ENCODE measurements at places on chromosomes 11 and 22.

- DNase-seq, result no peak
Measured at GRCh38 chr22:26558248-26558895, 31.6 kb downstream of the TPST2 start.

GRCh38 chr11:44618561-44619425 lies 53.3 kb downstream of the CD82 start:
- DNase-seq, result no peak

- DNase-seq, result no peak
Measured at GRCh38 chr11:118087931-118088330, 1.2 kb upstream of the SMIM35 start.

DNA sequence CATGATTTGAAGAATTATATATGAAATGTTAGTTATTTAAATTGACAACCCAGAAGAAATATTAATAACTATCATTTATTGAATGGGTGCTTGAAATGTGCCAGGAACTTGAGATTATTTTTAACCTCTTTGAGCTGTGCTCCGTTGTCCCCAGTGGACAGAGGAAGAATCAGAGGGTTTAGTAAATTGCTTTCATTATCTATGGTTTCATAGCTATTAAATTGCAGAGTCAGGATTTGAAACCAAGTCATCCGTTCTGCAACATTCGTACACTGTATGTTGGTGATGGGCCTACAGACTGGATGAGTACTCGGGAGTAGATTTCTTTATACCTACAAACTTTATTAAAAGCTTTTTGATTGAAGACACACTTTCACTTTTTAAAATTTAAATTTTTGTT lies 4.9 kb downstream of the HSD17B12 start:
- no peak for DNase-seq

DNA sequence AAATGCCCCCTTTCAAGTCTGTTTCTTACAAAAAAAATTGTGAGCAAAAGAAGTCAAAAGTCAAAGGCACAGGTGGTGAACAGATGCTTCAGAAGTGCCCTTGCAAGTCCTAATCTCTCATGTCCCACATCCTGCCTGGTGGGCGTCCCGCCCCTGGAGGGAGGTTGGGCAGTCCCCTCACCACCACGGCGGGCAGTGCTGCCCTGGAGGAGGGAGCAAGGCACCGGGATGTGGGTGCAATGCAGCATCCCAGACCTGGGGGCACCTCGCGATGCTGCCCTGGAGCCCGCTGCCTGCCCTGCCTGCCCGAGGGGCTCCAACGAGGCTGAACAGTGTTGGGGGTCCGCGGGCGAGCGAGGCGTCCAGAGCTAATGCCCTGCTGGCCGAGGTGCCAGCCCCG lies 15.9 kb downstream of the MRGPRG start:
- DNase-seq, result no peak

- DNase-seq, result no peak
Measured at GRCh38 chr11:2389377-2390026, 11.0 kb upstream of the TSSC4 start.

DNA sequence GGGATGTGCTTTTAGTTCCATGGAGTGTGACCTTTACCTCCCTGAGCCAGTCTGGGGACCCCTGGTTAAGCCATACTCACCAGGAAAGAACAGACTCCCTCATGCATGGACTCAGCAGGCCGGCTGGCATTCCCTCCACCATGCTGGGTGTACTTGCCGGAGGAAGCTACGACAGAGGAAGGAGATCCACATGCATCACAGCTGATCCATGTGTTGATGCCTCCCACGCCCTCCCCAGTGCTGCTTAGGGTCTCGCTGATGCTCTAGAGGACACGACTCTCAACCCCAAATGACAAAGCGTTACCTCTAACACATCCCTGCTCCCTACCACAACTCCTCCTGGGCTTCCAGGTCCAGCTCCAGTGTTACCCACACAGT lies 39.8 kb downstream of the GAB4 start:
- DNase-seq, result no peak

GRCh38 chr11:123338266-123338800 lies 91.7 kb upstream of the GRAMD1B start:
- no peak for DNase-seq

DNA sequence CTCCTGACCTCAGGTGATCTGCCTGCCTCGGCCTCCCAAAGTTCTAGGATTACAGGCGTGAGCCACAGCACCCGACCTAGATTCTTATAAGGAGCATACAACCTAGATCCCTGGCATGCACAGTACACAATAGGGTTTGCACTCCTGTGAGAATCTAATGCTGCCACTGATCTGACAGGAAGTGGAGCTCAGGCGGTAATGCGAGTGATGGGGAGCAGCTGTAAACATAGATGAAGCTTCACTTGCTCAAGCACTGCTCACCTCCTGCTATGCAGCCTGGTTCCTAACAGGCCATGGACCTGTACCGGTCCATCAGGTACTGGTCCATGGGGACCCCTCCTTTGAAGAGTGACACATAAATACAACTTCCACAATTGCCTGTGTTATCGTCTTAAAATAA lies 44.8 kb upstream of the EIF3M start:
- DNase-seq, result no peak

DNA sequence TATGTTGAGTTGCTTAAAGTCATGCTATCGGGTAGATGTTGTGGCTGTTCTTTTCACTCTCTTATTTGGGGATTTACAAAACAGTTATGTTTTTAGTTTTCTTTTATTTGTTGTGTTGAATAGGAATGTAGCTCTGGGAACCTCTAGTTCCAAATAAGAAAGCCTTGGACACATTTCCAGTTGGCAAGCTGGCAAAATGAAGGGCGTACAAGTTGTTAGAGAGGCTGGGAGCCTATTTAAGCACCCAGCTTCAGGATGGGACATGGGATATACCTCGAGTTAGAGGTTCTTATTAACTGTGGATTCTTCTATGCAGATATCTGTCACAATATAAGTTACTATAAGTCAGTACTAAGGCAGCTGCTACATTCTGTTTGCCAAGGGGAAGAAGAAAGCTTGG lies 22.8 kb downstream of the PPARA start:
- DNase-seq, result no peak

DNA sequence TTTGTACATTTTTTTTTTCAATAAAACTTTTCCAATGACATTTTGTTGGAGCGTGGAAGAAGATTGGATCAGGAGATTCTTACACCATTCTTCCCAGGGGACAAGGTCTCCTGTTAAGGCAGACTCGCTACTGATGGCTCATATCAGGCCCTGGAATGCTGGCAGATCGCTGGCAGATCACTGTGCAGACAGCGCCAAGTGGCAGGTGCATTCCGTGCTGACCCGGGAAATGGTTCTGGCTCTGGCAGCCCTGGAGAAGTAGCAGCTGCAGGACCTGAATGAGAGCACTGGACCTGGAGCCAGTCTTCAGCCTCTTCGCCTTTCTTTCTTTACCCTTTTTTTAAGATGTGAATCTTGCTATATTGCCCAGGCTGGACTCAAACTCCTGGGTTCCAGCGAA lies 10.7 kb downstream of the SERPINH1 start:
- no peak for DNase-seq

- DNase-seq, result no peak
Measured at GRCh38 chr11:31809857-31810778, 1.0 kb downstream of the PAX6 start.

DNA sequence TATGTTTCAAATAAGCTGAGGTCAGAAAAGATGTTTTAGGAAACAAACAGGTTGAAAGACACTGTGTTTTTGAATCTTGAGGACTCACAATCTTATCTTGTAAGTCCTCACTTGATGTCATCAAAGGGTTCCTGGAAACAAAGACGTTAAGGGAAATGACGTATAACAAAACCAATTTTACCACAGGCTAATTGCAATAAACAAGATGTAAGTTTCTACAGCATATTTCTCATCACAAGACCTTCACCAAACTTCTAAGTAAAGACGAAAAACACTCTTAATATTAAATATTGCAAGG lies 433.5 kb upstream of the FAT3 start:
- DNase-seq, result no peak

DNA sequence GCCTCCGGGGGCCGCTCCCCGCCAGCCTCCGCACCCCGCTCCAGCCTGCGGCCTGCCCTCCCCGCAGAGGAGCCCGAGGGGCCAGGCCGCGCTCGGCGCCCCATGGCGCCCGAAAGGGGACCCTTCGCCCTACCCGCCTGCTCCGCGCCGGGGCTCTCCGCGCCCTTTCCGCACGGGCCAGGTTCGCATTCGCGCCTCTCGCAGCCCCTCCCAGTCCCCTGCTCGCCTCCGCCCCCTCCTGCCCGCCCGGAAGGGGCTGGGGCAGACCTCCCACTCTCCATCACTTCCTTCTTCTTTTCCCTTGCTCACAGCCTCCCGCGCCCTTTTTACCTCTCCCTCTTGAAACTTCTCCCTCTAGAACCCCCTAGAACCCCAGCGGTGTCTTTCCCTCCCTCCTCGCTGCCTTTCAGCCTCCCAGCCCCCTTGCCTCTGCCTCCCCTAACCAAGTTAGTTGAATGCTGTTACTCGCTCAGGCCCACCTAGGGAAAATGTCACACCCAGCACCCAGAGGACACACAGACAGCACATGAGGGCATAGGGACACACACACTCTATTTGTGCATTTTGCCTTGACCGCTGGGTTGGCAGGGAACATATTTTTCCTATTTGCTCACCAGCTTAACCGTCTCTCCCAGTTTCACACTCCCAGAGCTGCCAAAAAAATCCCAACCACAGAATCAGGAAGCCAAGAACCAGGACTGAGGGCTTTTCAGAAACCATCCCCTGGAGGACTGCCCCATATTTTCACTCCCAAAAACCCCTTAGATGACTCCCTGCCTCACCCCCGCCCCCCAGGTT lies at the start of gene SLC43A3:
SLC43A3 (minus strand) TSS at position 193 of the 798 bp plus-strand sequence. CDS start 949 bp downstream, outside the sequence.
- peak; percentile 76 for DNase-seq

- DNase-seq, result no peak
Measured at GRCh38 chr22:31567702-31568101, 71.4 kb downstream of the SFI1 start.

GRCh38 chr22:44848296-44848741 lies 95.9 kb downstream of the ARHGAP8 start:
- DNase-seq, result no peak

GRCh38 chr11:132358573-132358953 lies 988.1 kb downstream of the NTM start:
- no peak for DNase-seq

- DNase-seq, result no peak
Measured at GRCh38 chr22:27378995-27379394, 422.6 kb downstream of the MN1 start.

- no peak for DNase-seq
Measured at GRCh38 chr11:19080579-19080993, 20.1 kb upstream of the MRGPRX2 start.

GRCh38 chr11:128291835-128292234 lies 295.5 kb downstream of the ETS1 start:
- DNase-seq, result peak; percentile 36

- no peak for DNase-seq
Measured at GRCh38 chr11:13316528-13316961, 39.0 kb downstream of the BMAL1 start.

- DNase-seq, result no peak
Measured at GRCh38 chr22:37775785-37776638, 31.7 kb upstream of the GCAT start.

GRCh38 chr22:50115693-50116092 lies 25.9 kb downstream of the MOV10L1 start:
- no peak for DNase-seq

DNA sequence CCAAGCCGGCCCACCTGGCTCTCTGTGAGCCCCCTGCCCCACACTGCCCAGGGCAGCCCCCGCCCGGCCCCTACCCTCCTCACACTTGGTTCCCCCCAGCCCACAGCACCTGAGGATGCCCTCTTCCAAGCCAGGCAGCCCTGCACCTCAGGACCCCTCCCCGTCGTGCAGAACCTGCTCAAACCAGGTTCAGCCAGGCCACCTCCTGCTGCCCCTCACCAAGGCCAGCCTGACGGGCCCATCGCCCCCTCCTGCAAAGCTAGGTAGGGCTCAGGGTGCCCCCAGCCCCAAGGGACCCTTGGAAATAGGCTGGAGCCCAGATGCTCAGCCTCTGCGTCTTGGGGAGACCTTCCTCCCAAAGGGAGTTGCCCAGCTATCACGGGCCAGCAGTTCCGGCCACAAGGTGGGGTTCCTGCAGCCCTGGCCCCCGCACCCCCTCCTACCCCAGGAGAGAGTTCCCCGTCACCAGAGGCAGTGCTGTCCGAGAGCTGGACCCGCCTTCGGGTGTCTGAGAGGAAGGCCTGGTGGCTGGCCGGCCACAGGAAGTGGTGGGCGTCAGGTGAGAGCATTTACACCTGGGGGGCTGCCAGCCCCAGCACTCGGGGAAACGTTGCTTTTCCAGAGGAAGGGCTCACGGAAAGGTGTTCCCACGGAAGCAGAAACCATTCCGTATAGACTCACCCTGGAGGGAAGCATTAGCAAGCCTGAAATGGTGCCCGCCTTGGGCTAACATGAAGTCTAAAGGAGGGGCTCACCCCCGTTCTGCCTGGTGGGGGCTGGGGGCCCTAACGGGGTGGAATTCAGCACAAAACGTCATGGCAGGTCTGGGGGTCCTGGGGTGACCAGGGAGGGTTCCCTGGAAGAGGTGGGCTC lies 3.2 kb upstream of the SYT8 start:
- no peak for DNase-seq

DNA sequence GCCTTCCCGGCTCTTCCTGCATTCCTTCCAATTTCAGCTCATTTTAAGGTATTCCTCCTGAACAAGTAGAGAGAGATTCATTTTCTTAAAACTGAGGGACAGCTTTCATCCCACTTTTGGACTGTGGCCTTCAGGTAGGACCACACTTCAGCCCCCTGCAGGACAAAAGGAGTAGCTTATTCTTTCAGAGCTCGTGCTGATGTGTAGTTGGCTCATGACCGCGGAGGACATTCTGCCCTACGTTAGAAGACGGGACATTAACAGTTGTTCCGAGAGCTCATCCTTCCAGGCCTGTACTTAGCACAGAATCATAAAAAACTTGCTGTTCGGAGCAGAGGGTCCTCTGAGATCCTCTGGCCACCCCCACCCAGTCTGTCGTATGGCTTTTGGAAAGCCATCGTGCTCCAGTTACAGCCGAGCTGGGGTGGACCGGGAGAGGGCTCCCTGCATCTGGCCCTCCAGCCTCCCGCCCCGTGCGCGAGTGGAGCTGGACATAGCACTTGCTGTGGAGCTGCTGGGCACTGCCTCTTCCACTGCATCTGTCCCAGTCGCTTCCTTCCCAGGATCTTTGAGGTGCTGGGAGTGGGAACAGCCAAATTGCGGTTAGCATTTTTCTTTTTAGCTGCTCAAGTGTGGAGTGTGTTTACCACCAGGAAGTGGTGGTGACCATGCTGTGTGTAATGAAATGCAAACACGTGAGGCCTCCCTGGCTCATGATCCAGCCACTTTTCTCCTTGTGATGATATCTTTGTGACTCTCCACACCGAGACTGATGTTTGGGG lies 250.3 kb downstream of the TBC1D22A start:
- DNase-seq, result no peak

Data from activated CD4-positive, alpha-beta T cell treated with anti-CD3 and anti-CD28 coated beads for 24 hours (primary cell).